ENCODE measurements at places on chromosomes 1 and 21.

DNA sequence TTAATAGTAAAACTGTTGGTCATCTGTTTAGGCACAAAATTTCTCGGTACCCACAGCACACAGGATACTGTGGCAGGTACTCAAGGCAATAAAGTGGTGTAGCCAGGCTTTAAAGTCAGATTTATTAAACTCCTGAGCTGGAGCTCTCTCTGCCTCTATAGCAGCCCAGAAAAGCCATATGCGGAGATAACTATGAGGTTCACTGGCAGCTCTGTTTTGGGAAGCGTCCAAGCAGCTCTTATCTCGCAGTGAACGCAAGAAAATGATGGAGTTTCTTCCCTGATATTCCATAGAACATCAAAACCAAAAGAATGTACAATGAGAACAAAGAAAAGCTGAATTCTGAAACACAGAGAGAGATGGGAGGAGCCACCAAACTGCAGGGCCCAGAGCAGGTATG is 248.3 kb downstream of the C1orf94 start:
- DNase-seq: no peak

- DNase-seq: peak; percentile 22
Observed at GRCh38 chr1:214958486-214958885, 124.1 kb upstream of the KCNK2 start.

DNA sequence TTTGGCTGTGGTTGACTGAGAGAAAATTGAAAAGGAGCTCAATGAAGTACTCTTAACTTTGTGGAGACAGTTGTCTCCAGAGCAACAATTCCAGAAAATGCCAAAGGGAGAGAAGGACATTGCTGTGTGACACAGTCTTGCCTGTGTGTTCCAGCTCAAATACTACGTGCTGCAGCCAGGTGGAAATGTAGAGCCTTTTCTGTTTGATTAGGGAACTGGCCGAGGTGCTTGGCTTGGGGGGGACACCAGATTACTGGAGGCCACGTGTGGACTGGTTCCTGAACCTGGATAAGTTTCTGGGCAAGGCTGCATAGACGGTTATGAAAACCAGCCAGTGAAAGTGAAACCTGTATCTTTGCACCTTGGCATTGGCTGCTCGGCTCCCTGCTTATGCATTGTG is 217.9 kb downstream of the CTH start:
- DNase-seq: no peak

DNA sequence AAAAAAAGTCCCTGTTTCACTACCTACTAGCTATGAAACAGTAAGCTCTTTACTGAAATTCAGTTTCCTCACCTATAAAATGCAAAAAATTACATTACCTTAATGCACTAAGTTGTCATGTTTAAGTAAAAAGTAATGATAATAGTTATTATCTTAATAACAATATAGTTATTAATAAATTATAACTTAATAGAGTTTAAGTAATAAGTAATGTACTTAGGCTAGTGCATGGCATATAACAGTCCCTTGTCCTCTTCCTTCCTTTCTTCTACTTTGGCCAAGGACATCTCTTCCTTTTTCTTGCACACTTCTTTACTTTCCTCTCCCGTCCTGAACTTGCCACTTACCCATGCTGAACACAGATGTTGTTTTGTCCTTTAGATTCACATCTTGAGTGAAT is 9.0 kb downstream of the TMEM200B start:
- no peak for DNase-seq

- DNase-seq: peak; percentile 38
Observed at GRCh38 chr21:27201197-27201596, 234.3 kb upstream of the ADAMTS5 start.

DNA sequence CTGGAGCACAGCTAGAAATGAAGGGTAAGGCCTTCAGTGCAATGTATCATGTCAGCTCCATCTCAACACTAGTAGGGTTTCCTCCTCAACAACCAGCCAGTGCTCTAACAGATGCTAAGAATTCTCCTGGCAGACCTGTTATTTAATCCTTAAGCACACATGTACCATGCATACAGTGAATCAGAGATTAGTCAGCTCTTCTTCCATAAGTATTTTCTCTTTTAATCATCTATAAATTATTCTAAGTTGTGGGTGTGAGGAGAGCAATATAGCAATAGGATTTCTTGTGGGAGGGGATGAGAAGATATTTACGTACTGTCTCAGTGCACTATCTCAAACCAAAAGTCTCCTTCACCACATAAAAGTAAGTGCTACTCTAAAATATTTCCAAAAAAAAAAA is 95.3 kb downstream of the COP1 start:
- peak; percentile 44 for DNase-seq

- DNase-seq: no peak
Observed at GRCh38 chr1:204859861-204860267, 10.8 kb upstream of the NFASC start.

GRCh38 chr1:180278194-180278515 is 48.1 kb downstream of the LHX4 start:
- no peak for DNase-seq

DNA sequence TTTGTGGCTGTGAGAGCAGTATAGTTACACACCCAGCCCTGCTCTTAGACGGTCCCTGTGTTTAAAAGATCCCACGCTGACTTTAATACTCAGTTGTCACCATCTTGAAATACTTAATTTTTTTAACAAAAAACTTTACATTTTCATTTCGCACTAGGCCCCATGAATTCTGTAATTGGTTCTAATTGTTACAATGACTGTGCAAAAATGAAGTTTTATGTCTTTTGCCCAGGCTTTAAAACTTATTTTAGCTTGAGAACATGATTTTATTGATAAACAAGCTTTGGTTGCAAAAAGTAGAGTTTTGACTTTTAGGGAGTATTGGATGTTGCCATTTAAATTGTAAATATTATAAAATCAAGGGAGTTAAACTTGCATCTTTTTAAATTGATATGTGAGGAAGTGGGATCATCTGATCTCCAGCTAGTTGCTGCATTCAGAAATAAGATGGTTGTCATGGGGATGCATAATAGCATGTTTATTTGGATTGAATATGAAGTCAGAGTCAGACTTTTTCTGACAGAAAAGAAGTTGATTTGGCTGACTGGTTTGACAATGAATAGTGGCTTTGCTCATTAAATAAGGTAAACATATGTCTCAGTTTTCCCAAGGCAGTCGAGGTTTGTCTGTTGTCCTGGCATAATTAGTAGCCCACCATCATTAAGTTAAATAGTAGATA is 23.0 kb upstream of the CRP start:
- peak; percentile 9 for DNase-seq

DNA sequence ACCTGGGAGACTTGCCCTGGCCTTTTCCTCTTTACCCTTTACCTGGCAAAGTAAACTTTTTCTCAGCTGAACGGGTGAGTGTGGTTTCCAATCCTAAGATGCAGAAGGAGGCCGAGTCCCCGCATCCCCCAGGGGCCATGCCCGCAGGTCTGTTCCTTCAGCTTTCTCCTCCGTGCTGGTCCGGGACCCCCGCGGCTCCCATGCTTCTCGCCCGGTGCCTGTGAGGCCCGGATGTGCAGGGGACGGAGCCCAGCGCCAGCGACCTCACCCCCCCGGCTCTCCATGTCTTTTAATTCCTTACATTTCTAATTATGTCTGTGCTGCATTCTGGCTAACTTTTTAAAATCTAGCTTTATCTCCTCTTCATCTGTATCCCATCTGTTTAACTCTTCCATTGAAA is 21.5 kb upstream of the SCYL3 start:
- DNase-seq: no peak

Measured in iris pigment epithelial cell (primary cell).